ENCODE measurements at places on chromosomes 2 and 18.

DNA sequence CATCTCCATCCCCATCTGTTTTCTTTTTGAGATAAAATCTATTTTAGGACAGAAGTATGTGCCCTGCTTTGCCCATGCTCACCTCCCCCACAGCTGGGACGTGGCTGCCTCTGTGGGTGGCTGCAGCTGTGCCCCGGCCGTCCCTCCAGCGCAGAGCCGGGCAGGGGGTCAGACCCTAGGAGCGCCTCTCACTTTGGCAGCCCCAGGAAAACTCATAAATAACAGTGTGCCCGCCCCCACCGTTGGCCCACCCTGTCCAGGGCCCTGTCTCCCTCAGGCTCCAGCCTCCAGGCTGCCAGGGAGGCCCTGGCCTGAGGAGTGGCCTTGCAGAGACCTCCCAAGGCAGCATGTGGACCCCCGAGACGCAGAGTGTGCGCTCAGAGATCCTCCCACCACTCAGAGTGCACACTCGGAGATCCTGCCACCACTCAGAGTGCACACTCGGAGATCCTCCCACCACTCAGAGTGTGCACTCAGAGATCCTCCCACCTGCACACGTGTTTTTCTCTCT lies 178.1 kb downstream of the TWIST2 start:
- no peak for DNase-seq

- no peak for DNase-seq
Observed at GRCh38 chr2:161910200-161910599, 163.8 kb downstream of the DPP4 start.

DNA sequence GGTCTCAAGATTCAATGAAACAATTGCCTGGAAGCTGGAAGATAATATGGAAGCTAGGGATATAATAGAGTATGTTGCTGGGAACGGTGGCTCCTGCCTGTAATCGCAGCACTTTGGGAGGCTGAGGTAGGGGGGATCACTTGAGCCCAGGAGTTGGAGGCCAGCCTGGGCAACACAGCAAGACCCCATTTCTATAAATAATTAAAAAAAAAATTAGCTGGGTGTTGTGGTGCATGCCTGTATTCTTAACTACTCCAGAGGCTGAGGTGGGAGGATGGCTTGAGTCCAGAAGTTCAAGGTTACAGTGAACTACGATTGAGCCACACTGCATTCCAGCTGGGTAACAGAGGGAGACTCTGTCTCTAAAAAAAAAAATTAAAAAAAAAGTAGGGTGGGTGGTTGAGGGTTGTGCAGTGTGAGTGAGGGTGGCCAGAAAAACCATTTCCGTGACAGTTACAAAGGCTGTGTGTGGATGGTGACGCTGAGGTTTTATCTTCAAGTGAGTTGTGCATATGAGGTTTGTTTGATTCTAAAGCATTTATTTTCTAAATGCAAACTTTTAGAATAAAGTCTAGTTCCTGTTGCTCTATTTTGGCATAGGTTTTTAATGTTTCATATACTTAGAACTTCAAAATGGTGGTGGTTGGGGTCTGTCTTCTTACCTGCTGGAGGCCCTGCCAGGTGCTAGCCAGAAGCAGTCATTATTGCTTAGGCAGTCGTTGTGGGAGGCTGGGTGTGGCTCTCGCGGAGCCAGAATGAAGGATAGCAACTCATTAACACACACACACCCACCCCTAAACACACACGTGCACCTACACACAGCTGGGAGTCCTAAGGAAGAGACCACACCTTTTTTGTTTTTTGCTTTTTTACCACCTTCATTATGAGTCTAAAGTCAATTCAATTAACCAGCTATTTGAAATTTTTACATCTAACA lies 4.7 kb upstream of the IL1R2 start:
- no peak for DNase-seq

DNA sequence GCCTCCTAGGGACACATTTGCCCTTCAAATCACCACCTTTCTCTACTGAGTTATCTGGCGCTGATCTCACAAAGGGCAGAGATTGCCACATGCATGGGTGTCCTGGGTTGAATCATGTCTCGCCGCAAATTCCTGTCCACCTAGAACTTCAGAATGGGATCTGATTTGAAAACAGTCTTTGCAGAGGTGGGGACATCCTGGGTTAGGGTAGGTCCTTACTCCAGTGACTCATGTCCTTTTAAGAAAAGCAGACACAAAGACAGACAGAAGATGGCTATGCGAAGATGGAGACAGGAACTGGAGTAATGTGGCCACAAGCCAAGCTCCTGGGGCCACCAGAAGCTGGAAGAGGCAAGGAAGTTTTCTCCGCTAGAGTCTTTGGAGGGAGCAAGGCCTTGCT lies 197.4 kb upstream of the SMIM21 start:
- no peak for DNase-seq

- no peak for DNase-seq
Observed at GRCh38 chr2:115505331-115505730, 1062.9 kb downstream of the DPP10 start.

DNA sequence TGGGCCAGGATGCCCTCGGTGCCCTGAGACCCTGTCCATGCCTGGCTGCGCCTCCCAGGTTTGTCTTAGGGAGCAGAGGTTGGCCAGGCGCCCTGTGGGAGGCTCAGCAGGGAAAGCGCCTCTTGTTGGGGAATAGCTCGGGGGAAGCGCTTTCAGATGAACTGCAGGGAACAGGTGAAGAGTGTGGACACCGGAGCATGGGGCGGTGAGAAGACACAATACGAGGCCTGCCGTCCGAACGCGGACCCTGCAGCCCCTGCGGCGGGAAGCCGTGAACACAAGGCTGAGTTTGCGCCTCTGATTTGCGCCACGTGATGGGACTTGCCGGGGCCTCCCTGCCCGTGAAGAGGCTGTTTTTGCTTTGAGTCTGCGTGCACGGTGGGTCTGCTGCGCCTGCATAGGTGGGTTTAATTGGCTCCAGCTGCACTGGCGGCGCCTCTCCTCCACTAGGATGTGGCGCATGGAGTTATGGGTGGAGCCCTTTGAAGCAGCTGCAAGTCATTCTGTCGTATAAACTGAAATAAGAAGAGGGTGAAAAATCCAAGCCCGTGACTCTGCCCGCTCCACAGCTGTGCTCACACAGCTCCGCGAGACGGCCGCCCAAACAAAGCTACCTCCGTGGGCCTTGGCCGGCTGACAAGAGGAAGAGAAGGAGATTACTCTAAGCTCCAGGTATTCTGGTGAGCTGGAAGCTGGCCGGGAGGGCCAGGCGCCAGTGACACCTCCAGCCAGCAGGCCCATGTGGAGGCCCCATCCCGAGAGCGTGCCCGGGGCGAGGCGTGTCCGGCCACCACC lies 103.5 kb upstream of the CTDP1 start:
- no peak for DNase-seq

GRCh38 chr2:119155633-119156032 lies 2.9 kb downstream of the C1QL2 start:
- DNase-seq: no peak

Data from stimulated activated CD4-positive, alpha-beta T cell treated with anti-CD3 and anti-CD28 coated beads, Interleukin-15, amount 100 ng/mL, for 1 hour (primary cell).